ENCODE measurements at places on chromosomes 1 and 21. TPM values are rescaled to one million over a fixed set of nuclear protein-coding genes. Genes with fewer than 3 reads are reported as not detected.

DNA sequence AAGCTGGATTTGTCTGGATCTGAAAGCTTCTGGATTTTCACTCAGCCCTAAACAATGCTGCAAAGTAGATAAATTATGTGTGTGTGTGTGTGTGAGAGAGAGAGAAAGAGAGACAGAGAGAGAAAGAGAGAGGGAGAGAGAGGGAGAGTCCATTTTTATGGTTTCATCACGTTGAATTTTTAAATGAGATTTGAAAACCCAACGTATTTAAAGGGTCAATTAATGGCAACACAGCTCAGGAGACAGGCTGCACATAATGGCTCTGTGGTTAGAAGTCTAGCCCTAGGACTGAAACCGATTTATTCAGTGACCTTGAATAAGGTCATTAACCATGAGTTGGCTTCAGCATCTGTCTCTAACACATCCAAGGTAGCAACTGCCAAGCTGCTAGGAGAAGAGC lies 35.3 kb upstream of the FMN2 start:
- no peak for DNase-seq

The AZIN2 gene
- polyA plus RNA-seq = 1.6 TPM

GRCh38 chr1:110639724-110640386 lies 33.7 kb upstream of the KCNA2 start:
- no peak for DNase-seq

DNA sequence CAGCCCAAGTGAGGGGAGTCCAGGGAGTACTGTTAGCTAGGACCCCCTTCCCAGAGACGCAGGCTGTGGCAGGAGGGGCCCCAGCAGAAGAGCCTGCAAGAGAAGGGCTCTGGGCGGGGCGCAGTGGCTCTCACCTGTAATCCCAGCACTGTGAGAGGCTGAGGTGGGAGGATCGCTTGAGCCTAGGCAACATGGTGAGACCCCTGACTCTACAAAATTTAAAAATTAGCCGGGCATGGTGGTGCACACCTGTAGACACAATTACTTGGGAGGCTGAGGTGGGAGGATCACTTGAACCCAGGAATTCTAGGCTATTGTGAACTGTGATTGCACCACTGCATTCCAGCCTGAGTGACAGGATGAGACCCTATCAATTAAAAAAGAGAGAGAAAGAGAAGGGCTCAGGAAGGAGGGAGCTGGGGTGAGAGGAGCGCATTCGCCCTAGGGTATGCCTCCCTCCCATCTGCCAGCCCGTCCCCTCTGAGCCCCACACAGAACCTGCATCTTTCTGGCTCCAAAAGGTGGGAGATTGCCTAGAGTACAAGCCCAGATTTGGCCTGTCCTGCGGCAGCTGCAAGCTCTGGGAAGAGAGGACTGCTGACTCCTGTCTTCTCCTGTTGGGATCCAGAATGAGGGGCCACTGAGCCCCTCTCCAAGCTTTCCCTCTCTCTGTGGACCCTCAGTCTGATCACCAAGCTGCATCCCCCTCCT lies 3.6 kb downstream of the KCNQ4 start:
- DNase-seq = no peak

The KRTAP12-2 gene
- not detected for polyA plus RNA-seq

- DNase-seq = peak; percentile 76
Observed at GRCh38 chr1:200415789-200416593, 6.2 kb upstream of the ZNF281 start.

DNA sequence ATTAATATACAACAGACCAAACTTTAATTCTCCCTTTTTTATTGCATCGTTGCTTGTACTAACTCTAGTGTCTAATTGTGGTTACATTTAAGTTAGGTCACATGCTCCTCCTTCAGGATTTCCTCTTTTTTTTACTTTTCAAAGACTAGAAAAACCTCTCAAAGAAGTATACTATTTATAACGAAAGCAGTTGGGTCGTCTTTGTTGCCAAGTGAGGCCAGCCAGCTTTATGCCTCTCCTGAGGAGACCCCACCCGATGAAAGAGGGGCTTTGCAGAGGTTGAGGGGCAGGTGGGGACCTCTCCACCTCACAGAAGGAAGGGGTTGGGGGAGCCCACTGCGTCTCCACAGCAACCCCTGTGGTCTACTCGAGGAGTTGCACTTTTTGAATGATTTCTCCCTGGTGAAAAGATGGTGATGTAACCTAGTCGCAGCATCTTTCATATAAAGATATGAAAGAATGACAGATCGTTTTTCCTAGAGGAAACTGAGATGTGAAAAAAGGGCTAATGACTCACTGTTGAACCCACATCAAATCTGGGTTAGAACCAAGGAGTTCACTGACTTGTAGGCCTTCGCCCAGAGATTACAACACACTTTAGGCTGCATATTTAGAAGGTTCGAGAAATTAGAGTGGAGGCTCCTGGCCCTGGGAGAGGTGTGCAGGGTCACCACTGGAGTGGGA lies 6.4 kb downstream of the TGFB2 start:
- peak; percentile 64 for DNase-seq

The OR2G6 gene
- not detected for polyA plus RNA-seq

The FAM163A gene
- polyA plus RNA-seq = not detected

The PCBP3 gene
- 0.34 TPM for polyA plus RNA-seq

The AADACL4 gene
- polyA plus RNA-seq = not detected

GRCh38 chr1:227938911-227939790 lies 8.6 kb downstream of the WNT9A start:
- no peak for DNase-seq

GRCh38 chr1:109312978-109313775 lies 6.4 kb upstream of the MYBPHL start:
- no peak for DNase-seq

GRCh38 chr1:39654291-39654690 lies 14.8 kb upstream of the HEYL start:
- no peak for DNase-seq
